ENCODE measurements at places on chromosomes 1 and 21.

DNA sequence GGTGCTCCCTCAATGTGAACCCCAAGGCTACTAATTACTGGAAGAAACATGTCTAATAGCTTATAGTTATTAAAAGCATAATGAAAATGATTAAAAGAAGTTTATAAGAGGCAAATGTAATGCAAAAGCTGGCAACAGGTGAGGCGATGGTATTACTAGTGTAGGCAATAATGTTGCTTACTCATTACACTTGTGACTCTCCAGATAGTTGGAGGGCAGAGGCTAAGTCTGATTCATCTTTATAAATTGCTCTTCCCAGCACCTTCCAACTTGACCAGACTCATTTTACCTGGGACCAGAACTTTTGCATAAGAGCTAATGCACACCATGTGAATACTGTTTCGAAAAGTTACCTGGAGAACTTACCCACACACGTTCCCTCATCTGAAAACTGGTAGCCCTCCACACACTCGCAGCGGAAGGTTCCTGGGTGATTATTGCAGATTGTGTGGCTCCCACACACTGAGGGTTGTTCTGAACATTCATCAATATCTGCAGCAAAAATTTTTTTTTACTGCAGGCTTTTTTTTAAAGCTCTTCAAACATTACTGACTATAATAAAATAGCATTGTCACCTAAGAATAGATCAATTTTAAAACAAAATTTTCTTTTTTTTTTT lies 48.0 kb downstream of the NID1 start:
- peak; percentile 66 for DNase-seq

DNA sequence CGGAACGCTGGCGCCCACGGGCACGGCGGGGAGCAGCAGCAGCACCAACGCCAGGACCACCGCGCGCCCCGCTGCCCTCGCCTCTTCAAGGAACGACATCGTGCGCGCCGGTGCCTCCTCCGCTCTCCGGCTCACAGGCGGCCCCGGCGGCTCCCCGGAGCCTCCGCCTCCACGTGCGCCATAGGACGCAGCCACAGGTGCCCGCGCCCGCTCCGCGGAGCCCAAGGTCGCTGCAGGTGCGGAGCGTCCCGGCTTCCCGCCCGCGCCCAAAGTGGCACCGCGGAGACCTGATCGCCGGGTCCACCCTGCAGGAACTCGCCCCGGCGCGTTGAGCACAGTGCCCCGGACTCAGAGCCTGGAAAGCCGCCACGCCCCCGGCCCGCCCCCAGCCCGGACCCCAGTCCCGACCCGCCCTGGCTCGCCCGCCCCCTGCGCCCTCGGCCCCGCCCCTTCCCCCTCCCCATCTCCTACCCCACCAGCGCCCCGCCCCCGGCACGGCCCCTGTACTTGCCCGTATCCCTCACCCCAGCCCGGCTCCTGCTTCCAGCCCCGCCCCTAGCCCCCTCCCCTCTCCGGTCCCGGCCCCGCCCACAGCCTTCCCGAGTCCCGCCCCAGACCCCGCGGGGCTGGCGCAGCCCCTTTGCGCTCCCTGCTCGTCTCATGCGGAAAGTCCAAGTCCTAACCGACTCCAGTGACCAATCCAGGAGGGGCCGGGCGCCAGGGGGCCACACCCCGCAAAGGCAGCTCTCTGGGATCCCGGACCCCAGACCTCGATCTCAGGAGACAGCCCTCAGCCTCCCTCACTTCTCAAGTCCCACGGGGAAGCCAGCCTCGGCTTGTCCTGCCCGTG lies at the start of gene MEGF6:
MEGF6 (minus strand) TSS at position 339 of the 850 bp plus-strand sequence; CDS start at position 99, 240 bp downstream.
- DNase-seq: peak; percentile 37

DNA sequence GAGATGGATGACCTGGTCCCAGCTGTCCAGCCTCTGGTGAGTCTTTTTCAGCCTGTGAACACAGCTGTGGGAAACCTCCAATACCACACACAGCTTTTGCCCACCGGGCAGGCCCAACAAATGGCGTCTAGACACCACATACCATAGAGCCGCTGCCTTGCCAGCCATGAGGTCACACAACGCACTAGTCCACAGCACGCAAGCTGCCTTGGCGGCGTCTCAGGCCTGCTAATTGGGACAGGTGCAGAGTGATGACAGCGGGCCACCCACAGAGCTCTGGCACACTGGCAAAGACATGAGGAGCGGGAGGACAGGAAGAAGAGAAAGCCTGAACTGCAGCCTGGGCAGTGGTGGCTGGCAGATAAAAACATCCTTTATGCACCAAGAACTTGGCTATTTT lies 125.5 kb downstream of the ADAMTS1 start:
- no peak for DNase-seq

DNA sequence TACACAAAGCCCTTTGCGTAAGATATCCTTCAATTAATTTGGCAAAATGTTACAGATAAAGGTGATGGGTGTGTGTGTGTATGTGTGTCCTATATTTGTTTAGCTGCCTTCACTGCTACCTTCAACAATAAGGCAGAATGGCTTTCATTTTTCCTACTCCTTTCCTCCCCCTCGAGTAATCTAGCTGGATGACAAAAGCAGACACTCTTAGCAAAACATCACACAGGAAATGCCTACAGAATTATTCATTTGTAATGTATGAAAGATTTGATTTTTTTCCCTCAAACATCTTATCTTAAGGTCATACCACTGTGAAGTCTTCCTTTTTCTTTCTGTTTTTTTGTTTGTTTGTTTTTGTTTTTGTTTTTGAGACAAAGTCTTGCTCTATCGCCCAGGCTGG lies 10.6 kb downstream of the PTPN22 start:
- DNase-seq: peak; percentile 87

GRCh38 chr1:211478376-211478775 lies 13.6 kb downstream of the RD3 start:
- DNase-seq: no peak

DNA sequence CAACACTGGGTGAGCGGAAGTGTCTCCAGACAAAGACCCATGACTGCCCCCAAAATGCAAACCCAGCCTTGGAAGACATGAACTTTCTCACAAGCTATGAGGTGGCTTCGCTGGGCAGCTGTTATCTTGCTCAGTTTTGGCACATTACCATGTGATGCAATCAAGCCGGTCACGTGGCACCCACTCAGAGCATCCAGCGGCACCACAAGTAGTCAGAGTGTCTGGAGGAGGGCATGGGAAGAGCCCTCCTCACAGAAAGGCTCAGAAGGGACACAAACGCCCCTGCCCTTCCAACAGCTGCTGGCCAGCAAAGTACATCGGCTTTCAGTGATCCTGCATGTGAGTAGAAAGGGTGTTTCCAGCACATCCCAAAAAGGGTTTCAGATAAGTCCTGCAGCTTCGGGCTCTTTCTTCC lies 145.5 kb upstream of the IRF2BP2 start:
- peak; percentile 86 for DNase-seq

All from ELR (cell line).